ENCODE measurements at places on chromosomes 7 and 10.

DNA sequence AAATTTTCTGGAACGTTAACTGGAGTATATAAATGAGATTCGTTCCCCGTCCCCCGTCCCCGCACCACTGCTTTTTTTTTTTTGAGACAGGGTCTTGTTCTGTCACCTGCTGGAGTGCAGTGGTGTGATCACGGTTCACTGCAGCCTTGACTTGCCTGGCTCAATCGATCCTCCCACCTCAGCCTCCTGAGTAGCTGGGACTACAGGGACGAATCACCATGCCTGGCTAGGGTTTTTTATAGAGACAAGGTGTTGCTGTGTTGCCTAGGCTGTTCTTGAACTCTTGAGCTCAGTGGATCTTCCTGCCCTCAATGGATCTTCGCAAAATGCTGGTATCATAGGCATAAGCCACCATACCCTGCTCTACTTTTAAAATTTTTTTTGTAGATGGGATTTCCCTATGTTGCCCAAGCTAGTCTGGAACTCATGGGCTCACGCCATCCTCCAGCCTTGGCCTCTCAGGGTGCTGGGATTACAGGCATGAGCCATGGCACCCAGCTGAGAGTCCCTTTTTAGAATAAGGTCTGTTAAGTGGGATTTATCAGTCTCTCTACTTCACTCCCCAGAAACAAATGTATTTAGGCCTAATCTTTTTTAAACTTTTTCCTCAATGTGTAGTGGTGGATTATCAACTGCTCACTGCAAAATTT, 122.9 kb downstream of the LYZL1 start:
- DNase-seq: no peak

- no peak for DNase-seq
Observed at GRCh38 chr7:104453190-104453589, 124.8 kb downstream of the LHFPL3 start.

GRCh38 chr7:44750921-44751571, 2.4 kb downstream of the ZMIZ2 start:
- DNase-seq: no peak

DNA sequence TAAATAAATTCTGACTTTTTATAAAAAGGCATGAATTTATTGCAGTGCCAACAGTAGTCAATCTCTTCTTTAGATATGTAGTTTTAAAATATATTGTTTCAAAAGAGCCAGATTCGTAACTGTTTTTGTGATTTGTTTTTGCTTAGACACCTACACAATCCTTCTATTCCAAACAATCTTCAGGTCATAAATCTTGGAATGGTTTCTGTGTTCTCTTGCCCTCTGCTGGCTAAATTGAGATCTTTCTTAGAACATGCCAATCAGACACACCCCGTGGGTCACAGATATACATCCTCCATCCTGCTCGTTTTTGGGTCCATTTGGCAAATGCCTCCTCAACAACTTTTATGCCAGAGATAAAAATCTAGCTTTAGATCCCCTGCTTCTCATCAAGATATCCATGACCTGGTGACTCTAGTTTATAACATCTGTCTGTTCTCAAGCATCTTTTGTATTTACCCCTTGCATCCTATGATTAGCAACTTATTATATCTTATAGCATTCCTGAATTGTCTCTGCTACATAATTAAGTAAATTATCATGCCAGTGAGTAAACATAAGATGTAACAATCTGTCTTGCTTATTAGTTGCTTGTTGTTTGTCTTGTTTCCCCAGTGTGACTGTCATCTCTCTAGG, 35.3 kb upstream of the IFRD1 start:
- DNase-seq: no peak

DNA sequence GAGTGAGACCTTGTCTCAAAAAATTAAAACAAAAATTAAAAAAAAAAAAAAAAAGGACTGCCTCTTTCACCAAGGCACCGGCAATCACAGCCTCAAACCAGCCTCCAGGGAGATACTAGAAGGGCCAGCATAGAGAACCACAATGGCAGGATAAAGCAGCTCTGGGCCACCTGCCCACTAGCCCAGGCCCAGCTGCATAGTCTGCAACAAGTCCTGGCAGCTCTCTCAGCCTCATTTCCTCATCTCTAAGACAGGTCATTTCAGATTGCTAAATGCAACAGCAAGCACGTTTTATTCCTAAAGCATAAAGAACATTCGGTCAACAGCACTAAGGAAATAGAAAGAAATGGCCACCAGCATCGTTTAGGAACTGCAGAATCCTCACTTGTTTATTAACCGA, 28.8 kb downstream of the XPNPEP1 start:
- DNase-seq: no peak

DNA sequence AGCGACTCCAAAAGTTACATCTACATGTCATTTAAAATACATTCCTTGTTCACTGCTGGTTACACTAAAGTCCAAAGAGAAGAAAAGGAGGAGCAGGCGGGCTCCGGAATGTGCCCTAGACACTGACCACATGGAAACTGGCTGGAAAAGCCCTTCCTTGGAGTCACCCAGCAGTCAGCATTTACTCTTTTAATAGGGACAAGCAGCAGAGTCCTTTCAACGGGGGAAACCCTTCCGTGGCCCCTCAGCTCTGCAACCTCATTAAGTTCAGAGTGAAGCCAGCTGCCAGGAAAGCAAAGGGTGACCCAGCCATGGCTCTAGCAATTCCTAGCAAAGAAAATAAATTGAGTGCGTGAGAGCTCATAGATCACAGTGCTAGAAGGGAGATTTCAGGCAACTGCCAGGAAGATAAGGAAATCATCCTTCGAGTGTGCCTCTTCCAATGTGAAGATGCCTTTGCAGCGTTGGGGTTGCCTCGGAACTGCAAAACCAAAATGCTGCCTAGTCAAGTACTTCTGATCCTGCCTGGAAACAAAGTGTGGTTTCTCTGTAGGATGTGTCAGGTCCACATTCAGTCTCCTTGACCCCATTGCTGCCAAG, 101.6 kb downstream of the SORBS1 start:
- DNase-seq: no peak

GRCh38 chr7:20776214-20776911, 10.3 kb downstream of the SP8 start:
- DNase-seq: no peak

- no peak for DNase-seq
Observed at GRCh38 chr10:132400041-132400546, 3.1 kb downstream of the PWWP2B start.

DNA sequence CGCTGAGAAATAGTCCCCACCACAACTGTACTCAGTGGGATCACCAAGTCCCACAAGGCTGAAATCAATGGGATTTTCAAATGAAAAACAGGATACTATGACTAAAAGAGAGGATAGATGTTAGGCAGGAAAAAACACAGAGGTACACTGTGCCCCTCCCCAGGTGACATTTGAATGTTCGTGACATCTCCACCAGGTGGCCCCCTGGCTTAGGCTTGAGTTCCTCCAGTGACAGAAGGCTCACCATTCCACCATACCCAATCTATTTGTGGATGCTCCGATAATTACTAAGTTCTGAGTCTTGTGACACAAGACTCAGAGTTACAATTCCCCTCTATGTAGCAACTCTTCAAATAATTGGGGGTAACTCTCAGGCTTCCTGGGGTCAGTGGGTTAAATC, 77.5 kb upstream of the KCNMA1 start:
- no peak for DNase-seq

DNA sequence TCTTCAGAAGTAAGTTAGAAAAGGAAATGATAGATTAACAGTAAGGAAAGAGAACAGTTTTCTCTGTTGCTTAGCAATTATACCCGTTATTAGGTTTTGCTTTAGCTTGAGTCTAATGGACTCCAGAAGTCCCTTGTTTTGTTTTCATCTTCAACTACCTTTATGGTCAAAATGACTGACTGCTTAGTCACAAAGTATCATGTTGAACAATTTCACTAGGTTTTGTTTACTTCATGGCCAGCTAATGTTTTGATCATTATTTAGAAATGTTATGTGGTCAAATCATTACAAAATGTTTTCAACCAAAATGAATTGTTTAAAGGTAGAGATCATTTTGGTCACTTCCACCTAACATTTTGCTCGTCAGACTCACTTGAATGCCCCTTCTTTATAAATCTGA, 1.9 kb downstream of the UBN2 start:
- DNase-seq: no peak

- DNase-seq: no peak
Observed at GRCh38 chr7:4416396-4417056, 265.6 kb upstream of the FOXK1 start.

GRCh38 chr10:132297526-132297925, 10.2 kb downstream of the STK32C start:
- DNase-seq: no peak

GRCh38 chr7:5500056-5500776, 76.6 kb upstream of the TNRC18 start:
- no peak for DNase-seq

GRCh38 chr10:64098994-64099393, 577.8 kb downstream of the REEP3 start:
- DNase-seq: no peak

- DNase-seq: no peak
Observed at GRCh38 chr7:82507976-82508677, 64.5 kb upstream of the CACNA2D1 start.

GRCh38 chr7:10577866-10578374, 395.8 kb upstream of the PHF14 start:
- DNase-seq: no peak

- no peak for DNase-seq
Observed at GRCh38 chr10:53122281-53122680, 349.7 kb upstream of the MBL2 start.

DNA sequence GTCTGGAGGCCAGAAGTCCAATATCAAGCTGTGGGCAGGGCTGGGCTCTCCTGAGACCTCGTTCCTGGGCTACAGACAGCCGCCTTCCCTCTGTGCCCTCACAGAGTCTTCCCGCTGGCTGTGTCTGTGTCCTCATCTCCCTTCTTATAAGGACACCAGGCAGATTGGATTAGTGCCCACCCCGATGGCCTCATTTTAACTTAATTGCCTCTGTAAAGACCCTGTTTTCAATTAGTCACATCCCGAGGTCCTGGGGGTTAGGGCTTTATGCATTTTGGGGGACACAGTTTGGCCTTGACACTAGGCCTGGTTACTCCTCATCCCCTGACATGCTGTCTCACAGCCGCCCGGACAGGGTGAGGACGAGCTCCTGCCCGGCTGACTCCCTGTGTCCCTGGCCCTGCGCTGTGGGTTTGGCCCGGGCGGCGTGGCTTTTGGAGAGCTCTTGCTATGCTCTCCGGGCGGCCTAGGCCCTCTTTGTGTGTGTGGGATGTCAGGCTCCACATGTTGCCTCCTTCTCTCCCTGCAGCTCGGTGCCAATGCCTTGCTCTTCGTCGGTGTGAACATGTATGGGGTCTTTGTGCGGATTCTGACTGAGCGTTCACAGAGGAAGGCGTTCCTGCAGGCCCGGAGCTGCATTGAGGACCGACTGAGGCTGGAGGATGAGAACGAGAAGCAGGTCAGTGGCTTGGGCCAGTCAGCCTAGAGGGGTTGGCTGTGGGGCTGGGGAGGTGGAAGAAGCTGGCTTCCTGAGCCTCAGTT, 18.2 kb downstream of the ADCY1 start:
- no peak for DNase-seq

- DNase-seq: no peak
Observed at GRCh38 chr10:34709637-34710390, 105.3 kb downstream of the PARD3 start.

- DNase-seq: peak; percentile 88
Observed at GRCh38 chr10:4532467-4532866, 293.5 kb upstream of the AKR1E2 start.

DNA sequence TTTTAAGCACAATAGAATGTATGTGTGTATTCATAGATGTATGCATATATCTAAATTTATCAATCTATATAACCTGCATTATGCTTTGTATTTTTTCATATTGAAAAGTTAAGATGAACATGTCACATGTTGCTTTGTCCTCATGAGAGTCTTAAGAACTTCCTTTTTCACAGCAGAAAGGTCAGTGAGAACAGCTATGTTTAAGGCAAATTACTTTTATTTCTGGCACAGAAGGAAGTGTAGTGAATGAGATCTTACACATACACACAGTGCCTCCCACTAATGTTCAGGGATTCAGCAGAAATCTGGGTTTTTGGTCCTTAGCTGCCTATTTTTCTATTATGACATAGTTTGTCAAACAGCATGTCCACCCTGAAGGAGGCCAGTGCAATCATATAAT, 134.8 kb downstream of the TMEM26 start:
- no peak for DNase-seq

DNA sequence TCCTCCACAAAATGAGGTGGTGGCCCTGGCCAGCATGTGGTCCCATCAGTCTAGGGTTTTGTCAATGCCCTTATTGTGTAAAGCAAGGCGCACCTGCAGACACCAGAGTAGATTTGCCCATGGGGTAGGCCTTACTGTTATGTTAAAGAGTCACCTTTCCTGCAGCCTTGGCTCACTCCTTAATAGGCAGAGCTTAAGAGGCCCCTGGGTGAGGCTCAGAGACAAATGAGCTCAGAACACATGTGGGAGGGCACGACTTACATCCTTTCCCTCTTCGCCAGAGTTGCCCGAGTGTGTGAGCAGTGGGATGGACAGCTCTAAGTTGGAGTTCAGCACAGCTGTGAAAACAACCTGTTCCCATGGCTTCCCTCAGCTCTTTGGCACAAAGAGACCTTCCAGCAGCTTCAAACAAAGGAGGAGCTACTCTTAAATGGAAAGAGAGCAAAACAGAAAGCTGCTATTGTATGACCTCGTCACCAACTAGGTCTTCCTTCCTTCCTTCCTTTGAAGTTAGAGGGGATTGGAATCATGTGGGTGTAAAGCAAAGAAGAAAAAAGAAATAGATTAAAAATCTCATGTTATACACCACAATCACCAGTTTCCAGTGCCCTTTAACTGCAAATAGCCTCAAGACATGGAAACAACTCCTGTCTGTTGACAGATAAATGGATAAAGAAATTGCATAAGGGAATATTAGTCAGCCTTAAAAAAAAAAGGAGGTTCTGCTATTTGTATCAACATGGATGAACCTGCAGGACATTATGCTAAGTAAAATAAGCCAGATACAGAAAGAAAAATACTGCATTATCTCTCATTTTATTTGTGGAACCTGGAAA, 11.9 kb upstream of the XPNPEP1 start:
- peak; percentile 51 for DNase-seq

DNA sequence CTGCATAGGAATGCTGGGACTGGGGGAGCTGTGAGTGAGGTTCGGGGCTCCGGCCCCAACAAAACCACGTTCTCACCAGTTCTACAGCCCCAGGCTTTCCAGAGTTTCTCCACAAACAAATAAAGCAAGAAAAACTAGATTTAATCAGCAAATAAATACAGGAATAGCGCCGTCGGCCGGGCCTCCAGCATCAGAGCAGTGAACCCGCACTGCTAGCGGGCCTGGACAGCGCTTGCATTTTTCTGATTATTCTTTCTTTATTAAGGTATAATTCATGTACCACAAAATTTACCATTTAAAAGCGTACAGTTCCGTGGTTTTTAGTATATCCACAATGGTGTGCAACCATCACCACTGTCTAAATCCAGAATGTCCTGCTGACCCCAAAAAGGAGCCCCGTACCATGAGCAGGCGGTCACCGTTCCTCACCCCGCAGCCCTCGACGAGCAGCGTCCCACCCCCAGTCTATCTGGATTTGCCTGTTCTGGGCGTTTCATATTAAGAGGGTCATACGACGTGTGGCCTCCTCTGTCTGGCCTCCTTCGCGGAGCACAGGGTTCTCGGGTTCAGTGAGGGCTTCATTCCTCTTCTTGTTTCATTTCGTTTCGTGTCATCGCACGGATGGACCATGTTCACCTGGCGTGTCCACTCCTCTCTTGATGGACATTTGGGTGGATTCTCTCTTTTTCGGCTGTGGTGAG, 35.5 kb upstream of the FOXL3 start:
- DNase-seq: no peak

Data from stromal cell of bone marrow (primary cell).